ENCODE measurements at places on chromosomes 4 and X.
A peak's percentile ranks its signal among the peaks of the same experiment; 100 is the strongest.

GRCh38 chr4:7772711-7773385 lies 166.8 kb downstream of the AFAP1 start:
- DNase-seq, result no peak

DNA sequence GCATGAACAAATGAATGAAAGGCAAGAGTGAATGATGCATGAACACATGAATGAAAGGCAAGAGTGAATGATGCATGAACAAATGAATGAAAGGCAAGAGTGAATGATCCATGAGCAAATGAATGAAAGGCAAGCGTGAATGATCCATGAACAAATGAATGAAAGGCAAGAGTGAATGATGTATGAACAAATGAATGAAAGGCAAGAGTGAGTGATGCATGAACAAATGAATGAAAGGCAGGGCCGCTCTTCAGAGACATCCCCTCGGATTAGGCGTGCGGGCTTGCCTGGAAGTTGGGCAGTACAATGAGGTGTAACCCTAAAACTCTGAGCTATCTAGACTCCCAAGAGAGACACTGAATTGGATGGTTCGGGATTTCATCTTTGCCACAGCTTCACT lies 3.7 kb downstream of the PCGF3 start:
- DNase-seq, result no peak

- no peak for DNase-seq
Measured at GRCh38 chrX:37776283-37776986, 3.4 kb upstream of the CYBB start.

DNA sequence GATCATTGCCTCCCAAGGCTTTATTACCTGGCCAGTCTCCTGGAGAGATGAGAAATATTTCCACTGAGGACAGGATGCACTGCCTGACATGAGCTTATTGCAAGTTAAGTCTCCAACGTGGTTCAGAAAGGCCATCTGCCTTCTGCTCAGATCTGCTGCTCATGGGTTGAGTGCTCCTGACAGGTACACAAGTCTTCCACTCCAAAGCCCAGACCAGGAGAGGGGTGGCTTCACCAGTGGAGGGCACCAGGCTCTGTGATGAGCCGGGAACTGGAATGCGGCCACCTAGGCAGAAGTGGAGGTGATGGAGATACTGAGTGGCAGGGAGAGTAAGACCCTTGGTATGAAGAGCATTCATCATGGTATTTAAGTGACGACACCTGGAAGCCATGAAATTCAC lies 79.5 kb upstream of the IRF2 start:
- DNase-seq, result no peak

DNA sequence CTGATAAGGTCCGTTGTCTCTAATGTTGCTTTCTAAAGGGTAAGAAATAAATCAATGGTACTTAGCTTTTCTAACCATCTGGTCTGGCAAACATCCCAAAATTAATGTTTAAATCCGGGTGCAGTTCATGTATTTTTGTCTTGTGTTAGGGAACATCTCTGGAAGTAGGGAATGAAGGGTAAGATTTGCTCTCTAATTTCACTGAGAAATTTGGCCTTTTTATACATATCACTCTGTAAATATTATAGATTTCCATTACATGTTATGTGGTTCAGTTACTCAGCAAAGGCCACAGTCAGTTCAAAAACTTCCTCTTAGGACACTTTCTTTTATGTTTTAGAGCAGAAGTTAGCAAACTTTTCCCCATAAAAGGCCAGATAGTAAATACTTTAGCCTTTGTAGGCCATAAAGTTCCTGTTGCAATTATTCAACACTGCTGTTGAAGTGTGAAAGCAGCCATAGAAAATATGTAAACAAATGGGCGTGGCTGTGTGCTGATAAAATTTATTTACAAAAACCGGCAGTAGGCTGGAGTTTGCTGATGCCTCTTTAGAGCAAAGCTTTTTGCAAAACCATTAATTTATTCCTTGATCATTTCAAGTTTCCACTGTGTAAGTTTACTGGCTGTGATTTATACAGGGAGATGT lies 218.1 kb downstream of the ANTXR2 start:
- no peak for DNase-seq

DNA sequence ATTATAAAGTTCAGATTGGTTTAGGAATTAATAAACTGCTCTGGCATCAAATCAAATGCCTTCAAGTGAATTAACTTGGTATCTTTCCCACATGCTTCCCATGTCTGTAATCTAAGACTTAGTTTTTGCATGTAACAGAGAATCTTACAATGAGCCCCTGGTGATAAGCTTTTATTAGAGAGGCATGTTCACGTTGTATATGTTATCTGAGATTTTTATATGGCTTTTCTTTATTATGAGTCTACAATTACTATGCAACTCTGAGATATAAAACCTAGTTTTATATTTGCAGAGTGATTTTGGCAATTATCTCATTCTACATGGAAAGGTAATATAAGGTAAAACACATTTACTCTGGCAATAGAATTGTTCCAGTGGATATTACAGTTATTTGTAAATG lies 1578.4 kb upstream of the IGFBP7 start:
- DNase-seq, result no peak

- no peak for DNase-seq
Measured at GRCh38 chr4:92520563-92520962, 216.8 kb downstream of the GRID2 start.

- no peak for DNase-seq
Measured at GRCh38 chr4:15427161-15427560, 672 bp upstream of the C1QTNF7 start.

DNA sequence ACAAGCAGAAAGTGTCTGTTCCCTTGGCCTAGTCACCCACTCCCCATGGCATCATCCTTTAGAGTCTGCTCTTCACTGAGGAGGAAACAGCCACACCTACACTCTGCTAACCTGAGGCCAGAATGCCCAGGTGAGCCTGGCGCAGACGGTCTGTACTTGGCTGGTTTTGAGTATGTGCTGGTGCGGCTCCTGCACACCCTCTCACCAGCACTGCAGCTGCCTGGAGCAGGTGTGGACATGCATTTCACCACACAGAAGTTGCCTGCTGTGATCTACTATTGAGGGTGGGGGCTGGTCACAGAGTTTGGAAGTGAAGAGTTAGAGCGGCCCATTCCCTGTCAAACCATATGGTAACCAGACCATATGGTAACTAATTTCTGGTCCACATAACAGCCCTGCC lies 39.5 kb downstream of the KANTR start:
- no peak for DNase-seq

DNA sequence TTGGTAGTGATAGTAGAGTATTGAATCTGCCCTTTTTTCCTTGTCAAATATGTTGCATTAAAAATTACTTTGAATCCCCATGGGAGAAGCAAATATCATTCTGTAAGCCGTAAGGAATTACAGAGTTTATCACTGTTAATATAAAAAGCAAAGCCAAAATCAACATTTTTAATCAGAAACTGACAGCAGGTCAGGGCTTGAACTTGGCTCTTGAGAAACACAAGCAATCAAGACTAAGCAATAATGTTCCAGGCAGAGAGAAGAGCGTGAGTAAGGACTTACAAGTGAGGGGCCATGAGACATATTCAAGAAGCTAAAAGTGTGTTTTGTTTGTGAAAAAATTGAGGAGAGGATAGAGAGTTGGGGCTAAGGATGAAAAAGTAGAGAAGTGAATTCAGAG lies 68.2 kb downstream of the ARHGAP6 start:
- DNase-seq, result no peak

DNA sequence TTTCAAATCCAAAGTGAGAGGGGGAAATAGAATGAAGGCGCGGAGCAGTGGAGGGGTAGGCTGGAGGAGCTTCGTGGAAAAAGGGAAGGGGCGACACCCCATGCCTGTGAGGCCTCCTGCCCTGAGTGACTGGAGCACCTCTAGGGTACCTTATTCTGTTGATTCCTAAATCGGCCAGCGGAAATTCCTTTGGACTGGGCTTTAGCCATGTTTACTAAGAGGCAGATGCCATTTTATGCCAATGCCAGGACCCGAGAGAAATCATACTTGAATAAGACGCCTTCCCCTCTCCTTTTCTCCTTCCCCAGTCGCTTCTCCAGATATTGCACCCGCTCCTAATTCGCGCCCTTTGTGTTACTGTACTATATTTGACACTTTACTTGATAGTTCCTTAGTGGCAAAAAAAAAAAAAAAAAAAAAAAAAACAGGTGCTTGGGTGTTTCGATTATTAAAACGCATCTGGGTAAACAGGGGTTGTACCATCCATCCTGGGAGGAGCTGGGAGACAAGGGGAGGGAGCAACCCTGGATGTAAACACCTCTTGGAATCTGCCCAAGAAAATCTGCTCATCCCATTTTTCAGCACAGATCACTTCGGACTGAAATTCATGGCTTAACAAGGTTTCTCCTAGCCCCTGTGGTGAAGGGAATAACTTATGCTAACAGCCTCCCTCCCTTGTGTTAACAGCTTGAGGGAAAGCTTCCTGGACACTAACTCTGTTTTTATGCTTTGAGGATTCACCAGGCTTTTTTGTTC lies 1.5 kb downstream of the BMP3 start:
- DNase-seq, result no peak

DNA sequence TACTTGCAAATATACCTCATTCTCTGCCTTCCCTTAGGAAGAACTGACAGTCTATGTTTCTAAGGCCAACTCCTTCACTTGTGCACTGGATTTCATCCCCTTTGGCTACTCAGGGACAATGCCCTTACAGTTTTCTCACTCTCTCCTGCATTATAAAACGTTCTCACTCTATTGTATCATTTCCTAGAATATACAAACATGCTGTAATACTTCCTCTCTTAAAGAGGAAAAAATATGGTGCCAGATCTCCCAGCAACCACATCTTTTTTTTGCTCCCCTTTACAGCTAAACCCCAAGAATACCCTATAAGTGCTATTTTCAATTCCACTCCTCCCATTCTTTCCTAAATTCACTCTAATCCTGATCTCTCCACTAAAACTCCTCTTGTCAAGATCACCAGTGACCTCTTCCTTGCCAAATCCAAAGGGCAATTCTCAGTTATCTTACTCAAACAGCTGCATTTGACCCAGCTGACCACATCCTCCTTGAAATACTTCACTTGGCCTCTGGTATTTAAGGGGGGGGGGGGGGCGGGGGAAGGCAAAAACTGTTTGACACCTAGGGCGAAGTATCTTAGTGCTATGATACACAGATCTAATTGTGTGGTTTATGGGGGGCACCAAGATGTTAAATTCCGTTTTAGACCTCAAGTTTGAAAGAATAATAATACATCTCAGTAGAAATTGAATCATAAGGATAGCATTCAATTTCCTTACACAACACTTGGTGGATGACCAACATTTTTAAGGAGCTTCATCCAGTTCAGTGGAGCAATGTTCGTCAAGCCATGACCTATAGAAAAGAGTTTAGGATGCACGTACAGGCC lies 1.6 kb downstream of the RCHY1 start:
- DNase-seq, result no peak

DNA sequence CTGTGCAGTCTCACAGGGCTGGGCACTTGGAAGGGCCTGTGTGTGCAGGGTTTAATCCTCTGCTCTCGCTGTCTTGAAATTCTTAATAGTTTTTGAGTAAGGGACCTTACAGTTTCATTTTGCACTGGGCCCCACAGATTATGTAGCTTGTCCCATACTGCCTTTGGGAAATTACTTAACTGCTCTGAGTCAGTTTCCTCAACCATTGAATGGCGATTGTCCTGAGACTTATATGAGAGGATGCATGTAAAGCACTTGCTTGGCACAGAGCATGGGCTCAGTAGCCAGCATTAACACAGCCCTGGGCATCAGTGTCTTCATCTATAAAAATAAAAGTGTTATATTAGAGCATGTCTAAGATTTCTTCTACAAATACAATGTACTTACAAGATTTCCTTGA lies 55.8 kb downstream of the CLCN5 start:
- DNase-seq, result no peak

DNA sequence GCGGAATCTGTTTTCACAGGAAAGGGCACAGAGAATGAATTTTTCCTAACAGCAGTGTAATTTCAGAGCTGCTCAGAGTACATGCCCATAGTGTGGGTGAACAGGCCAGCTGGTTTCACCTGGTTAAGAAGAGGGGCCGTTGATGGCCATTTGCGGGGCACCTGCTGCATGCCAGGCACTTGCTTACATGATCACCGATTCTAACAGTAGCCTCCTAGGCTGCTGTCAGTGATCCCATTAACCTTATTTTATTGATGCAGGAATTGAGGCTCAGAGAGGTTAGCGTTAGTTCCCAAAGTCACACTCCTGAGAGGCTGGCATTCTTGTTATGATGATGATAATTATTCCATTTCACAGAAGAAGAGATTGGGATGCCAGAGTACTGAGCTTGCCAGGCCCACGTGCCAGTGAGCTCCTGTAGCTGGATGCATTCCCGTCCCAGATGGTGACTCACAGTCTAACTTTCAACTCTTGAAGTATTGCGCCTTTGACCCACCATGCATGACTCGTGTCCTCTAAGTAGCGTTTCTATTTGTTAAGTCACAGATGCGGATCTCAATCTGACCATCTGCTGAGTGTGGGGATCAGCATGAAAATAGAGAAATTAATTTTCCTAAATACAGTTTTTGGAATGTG lies 76.5 kb downstream of the PSAPL1 start:
- no peak for DNase-seq

- peak; percentile 48 for DNase-seq
Measured at GRCh38 chr4:121900132-121900983, 30.1 kb upstream of the BBS7 start.

DNA sequence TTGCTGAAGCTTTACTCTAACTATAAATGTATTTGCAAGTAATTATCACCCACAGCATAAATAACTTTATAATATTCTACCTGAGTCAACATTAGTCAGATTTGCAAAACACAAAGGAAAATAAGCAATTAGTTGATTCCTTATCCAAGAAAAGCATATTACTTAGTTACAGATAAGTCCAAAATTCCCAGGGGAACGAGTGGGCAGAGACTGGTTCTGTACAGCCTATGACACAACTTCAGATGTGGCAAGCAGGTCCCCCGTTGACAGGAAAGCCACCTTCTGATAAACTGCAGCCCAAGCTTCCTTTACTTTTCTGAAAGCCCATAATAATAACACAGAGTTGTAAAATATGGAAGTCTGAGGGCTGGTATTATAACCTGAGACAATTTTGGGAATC lies 62.4 kb upstream of the NDP start:
- no peak for DNase-seq

- DNase-seq, result no peak
Measured at GRCh38 chr4:111991163-111991562, 154.1 kb upstream of the FAM241A start.

GRCh38 chr4:961351-962230 lies 11.8 kb downstream of the DGKQ start:
- no peak for DNase-seq

- peak; percentile 21 for DNase-seq
Measured at GRCh38 chr4:184453365-184454160, 20.8 kb downstream of the IRF2 start.

- DNase-seq, result no peak
Measured at GRCh38 chr4:85688055-85688740, 213.2 kb downstream of the ARHGAP24 start.

Data from activated CD4-positive, alpha-beta T cell treated with anti-CD3 and anti-CD28 coated beads, Interleukin-2, amount 50 U/mL, for 1 hour (primary cell).